ENCODE measurements at places on chromosomes 3 and 15.

- DNase-seq: no peak
These were observed 55.0 kb downstream of the FLNB start for GRCh38 chr3:58063022-58063815.

DNA sequence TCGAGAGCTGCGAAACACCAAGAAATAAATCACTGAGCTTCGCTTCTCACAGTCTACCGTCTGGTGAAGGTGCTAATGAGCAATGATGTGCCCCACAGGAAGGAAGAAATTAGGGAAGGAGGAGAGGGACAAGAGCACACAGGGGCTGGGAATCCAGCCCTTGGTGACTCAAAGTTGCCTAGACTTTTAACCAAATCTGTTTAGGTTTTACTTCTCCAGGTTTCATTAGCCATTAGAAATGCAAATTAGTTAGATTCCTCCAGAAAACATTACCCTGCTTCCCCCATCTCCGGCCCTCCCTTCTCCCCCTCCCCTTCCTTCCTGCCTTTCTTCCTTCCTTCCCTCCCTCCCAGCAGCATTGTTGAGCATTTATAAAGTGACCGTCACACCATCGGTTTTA is 59.3 kb upstream of the UBE2E1 start:
- no peak for DNase-seq

DNA sequence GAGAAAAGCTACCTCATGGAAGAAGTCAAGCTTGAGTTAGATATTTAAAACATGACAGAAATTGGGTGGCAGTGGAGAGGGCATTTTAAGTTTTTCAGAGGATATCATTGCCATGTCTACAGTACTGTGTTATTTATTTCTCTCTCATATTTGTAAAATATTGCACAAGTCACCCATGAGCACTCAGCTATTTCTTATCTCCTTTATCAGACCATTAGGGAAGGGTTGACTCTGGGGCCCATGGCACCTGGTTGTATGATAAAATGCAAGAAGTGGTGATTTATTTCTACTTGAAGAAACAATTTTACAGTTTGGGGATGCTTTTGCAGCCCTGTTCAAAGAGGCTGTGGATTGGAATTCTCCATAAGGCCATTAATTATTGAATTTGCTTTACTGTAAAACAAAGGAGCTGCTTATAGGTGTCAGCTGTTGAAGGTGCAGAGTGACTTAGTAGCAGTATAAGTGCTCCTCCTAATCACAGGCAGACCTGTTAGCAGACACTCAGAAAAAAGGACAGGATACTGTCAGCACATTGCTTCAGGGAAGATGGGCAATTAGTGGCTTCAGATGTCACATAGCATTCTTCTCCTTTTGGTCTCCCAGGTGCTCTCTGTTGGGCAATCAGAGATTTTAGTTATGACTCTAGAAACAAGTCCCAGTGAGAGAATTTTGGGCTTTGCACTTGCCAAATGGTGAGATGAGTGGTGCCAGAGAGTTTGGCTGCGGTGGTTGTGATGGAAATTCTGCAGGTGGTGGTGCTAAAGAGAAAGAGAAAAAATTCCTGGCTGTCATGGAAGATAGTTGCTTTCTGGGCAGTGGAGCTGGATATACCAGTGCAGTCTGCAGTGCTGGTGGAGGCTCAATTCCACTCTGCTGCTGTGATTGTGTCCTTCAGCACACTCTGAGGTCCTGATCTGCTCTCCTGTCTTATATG is 129.7 kb upstream of the ROPN1 start:
- DNase-seq: no peak

DNA sequence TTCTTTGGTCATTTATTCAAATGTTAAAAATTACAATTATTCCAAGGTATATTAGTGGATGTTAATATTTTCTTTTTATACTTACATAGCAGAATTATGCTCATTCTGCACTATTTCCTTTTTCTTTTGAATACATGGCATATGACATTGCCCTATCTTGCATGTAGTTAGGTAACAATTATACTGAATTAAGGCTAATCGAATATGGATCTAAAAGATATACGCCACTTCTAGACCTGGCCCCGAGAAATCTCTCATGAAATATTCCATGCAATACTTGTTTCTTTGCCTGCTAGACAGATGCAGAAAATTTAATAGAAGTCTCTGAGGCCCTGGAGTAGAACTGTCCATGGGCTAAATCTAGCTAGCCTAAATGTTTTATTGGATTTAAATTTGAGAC is 493.4 kb downstream of the OTOL1 start:
- no peak for DNase-seq

DNA sequence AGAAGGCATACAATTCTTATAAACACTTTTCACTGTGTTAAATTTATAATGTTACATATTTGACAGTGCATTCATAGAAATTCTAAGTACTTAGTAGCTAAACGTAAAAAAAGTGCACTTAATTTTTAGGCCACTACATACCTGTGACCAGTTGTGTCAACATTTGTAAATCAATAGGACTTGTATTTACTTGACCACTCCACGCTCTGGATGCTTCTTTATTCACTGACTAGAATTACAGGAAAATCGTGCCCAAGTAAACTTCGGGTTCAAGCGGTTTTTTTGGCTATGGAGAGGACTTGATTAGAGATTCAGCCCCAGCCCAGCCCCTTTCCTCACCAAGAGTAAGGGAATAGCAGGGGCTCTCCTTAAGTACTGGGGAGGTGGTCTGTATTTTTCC is 21.8 kb downstream of the WDR53 start:
- no peak for DNase-seq

DNA sequence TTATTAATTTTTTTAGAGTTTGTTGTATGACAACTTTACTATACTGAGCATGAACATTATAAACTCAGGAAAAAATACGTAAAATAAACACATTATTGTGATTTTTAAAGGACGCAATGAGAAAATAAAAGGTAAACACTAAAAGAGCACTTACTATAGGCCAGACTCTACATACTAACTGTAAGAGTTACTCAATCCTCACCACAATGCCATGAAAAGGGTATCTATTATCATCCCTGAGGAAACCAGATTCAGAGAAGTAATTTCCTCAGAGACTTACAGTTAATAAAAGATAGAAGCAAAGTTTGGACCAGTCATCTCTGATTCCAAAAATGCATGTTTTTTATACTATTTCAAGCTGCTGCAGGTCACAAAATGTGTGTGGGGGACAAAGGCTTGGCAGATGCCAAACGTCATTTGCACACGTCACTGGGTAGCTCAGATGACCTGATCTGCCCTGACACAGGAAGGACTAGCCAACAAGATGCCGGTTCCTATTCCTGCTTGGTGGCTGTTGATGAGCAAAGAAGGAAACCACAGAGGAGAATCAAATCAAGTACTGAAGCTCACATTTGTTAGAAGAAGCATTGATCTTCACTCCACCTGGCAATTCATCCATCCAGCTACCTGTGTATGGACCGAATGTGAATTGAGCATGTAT is 42.3 kb downstream of the KLHL6 start:
- peak; percentile 31 for DNase-seq

DNA sequence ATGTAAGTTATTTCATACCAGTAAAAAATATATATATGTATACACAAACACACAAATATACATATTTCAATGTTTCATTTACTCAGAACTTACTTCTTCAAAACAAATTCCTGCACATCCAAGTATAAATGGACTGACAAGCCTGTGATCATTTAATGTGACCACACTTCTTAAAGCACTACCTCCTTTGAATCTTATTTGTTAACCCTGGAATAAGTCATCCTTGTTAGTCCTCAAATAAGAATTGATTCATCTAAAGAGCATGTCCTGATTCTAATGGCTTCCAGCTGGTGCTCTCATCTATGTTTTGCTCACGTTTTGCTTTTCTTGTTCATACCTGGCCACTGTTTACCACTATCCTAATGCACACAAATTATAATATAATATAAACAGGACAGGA is 103.9 kb upstream of the UBP1 start:
- DNase-seq: no peak

DNA sequence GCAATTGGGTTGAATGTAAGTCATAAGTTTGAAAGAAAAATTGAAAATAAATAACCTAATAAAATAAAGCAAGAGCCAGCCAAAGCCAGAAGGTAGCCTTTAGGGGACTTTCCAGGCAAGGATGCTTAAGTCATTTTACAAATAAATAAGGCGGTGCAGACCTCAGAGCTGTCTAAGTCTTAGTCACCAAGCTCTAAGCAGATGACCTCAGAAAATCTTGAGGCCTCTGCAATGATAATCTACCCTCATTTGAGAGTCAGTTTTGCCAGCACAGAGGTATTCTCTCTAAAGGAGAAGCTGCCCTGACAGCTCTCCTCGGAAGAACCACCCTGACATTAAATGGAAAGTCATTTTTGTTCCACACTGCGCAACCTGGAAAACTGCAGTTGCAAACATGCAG is 113.9 kb downstream of the OXNAD1 start:
- DNase-seq: no peak

DNA sequence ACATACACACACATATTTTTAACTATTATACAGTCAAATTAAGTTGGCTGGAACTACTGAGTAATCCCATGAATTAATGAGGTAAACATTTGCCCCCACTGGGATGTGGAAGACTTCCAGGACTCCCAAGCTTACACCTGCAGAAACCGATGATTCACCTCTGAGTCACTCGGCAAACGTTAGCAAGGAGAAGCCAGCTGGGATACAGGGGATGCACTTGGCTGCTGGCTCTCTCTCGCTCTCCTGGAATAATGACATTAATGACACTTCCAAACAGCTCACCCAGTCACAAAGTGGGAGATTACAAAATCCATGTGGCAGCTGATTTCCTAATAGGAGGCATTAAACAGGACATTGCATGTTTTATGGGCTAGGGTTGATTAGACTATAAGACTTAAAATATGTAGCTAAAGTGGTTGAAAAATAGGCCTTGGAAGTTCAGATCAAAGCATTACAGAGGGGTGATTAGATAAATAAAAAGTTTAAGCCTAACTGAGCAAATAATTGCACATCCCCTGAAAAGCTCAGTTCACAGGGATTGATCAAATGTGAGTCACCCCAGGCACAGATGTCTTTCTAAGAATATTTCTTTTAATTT is 500.9 kb downstream of the SOX2 start:
- DNase-seq: no peak

GRCh38 chr3:93994056-93994455 is 14.1 kb downstream of the ARL13B start:
- no peak for DNase-seq
